ENCODE measurements at places on chromosomes 1 and 21. TPM values are rescaled to one million over a fixed set of nuclear protein-coding genes. Genes with fewer than 3 reads are reported as not detected.

BEST4 gene
- 1.4 TPM for total RNA-seq

MTARC1 gene
- 42.4 TPM for total RNA-seq

- no peaks in the 10 kb centered on the region for H3K4me1 ChIP-seq
- 0 out of 2 replicates have a peak, but pooled peaks cover 2% of the 10 kb centered on the region for H3K27me3 ChIP-seq
- DNase-seq: no peak
- H3K27ac ChIP-seq: no peak overlapping the region
- no peaks in the 10 kb centered on the region for H3K36me3 ChIP-seq
- H3K4me3 ChIP-seq: no peak overlapping the region
Observed at GRCh38 chr1:77424236-77424635, 142.4 kb downstream of the AK5 start.

GRCh38 chr1:214043167-214043566 is 55.4 kb downstream of the PROX1 start:
- no peaks in the 10 kb centered on the region for H3K36me3 ChIP-seq
- H3K27me3 ChIP-seq: no peaks in the 10 kb centered on the region
- H3K4me1 ChIP-seq: 0 out of 2 replicates have a peak, but pooled peaks cover 1% of the 10 kb centered on the region
- no peak for DNase-seq
- H3K27ac ChIP-seq: no peak overlapping the region

DNA sequence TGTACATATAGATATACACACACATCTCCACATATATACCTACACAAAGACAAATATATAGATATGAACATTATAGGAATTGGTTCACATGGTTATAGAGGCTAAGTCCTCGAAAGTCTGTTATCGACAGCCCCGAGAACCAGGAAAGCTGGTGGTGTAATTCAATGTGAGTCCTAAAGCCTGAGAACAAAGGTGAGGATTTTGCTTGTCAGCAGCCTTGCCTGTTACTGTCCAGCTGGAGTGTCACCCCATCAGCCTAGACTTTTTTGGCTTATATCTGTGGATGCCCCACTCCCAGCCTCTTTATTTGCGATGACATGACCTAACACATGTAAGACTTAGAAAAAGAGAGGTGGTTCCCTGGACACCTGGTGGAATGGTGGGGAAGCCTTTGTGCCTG is 97.0 kb downstream of the GIPC2 start:
- H3K27ac ChIP-seq: no peak overlapping the region
- H3K27me3 ChIP-seq: no peaks in the 10 kb centered on the region
- no peaks in the 10 kb centered on the region for H3K36me3 ChIP-seq
- H3K4me3 ChIP-seq: no peak overlapping the region

Measured in H1 (cell line).